CD4-positive, alpha-beta T cell treated with Interleukin-1 beta for 1 hour (primary cell): ENCODE measurements at places on chromosomes 16 and 17.

GRCh38 chr17:32855620-32856019 is 21.3 kb downstream of the MYO1D start:
- no peak for DNase-seq

DNA sequence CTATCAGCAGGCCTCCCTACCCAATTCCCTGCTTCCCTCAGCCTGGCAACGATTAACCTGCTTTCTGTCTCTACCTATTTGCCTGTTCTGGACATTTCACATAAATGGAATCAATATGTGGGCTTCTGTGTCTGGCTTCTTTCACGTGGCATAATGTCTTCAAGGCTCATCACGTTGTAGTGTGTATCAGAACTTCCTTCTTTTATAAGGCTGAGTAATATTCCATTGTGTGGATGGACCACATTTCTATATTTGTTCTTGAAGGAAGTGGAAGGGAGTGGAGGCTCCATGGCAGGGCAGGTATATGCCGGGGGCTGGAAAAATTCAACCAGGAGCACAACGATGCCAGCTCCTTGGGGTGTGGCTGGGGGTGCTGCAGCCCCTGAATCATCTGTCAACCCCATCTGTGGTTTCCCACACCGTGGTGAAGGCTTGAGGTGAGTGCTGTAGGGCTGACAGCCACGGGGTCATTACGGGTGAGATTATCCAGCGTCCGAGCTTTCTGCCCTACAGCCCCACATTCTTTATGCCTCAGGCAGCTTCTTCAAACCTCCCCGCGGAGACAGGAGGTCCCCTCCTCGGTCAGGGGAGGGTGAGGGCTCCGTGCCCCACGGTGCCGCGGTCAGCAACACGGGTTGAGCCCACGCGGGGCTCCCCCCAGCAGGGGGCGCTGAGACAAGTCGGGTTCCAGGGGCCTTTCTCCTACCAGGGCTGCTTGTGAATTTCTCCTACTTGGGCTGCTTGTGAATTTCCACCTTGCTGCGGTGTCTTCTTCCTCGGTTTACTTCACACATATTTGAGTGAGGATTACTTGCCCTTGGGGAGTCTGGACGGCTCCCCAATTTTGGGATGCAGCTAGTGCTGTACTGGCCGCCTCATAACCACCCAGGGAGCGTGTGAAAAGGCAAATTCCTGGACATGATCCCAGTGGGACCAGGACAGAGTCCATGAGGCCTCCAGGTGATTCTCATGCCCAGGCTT is 18.3 kb upstream of the WFIKKN2 start:
- DNase-seq: peak; percentile 57

GRCh38 chr16:81556715-81557284 is 112.2 kb downstream of the CMIP start:
- DNase-seq: no peak

DNA sequence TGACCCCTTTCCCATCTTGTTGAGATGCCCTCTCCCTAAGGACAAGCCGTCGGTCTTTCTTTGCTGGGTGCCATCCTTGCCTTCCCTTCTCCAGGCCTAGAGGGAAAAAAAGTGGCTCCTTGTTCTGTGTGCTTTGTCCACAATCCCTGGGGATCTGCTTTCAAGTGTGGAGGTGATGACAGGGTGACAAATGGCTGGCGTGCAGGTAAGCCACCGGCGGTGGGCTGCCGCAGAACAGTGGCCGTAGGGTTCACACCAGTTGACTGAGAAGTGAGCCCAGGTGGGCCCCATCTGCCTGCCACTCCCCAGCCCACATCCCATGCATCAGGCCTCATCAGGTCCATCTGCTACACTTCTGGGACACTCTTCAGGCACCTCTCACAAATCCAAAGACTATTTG is 11.4 kb upstream of the CALB2 start:
- DNase-seq: no peak

DNA sequence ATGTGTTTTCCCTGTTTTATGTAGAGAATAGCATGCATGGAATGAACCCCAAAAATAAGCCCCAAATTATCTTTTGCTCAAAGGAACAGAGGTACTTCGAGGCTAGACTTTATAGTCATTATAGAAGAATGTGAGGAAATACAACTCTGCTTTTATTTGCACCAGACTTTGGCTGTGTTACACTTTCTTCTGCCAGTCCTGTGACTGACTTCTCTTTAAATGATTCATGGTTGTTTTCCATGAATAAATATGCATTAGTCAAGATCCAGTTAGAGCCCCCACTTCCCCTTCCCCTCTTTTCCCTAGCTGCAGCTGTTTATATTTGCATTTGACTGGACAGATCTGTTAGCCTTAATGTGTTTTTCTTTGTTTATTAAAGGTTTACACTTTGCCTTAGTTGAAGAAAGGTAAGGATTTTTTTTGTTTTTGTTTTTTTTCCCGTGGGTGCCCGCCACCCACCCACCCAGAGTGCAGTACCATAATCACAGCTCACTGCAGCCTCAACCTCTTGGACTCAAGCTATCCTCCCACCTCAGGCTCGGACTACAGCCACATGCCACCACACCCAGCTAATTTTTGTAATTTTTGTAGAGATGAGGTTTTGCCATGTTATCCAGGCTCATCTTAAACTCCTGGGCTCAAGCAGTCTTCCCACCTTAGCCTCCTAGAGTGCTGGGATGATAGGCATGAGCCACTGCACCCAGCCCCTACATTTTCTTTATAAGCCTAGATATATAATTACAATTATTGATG is 152.6 kb downstream of the CYB561 start:
- no peak for DNase-seq

DNA sequence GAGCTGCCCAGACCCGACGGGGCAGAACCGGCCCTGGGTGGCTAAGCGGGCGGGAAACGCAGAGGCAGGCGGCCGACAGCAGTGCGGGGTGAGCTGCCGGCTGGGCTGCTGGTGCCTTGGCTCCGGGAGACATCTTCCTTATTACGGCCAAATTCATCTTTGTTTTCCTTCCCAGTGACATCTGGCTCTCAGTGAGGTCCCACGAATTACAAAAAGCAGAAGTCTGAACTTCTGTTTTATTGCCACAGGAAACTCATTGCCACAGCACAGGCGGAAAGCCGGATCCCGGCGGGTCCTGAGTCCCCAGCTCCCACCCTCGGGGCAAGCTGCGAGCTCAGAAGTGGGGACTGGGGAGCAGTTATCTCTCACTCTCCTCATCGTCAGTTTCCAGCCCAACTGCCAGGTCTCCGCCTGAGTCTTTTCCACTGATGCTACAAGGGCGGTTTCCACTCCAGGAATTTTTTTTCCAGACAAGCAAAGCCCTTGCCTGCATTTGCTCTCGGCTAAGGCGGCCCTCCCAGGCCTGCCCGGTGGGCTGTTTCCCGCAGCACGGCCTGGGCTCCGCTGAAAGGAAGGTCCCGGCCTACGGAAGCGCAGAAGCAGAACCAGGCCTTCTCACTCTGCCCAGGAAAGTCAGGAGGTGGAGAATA is 40.3 kb downstream of the CBFA2T3 start:
- no peak for DNase-seq

DNA sequence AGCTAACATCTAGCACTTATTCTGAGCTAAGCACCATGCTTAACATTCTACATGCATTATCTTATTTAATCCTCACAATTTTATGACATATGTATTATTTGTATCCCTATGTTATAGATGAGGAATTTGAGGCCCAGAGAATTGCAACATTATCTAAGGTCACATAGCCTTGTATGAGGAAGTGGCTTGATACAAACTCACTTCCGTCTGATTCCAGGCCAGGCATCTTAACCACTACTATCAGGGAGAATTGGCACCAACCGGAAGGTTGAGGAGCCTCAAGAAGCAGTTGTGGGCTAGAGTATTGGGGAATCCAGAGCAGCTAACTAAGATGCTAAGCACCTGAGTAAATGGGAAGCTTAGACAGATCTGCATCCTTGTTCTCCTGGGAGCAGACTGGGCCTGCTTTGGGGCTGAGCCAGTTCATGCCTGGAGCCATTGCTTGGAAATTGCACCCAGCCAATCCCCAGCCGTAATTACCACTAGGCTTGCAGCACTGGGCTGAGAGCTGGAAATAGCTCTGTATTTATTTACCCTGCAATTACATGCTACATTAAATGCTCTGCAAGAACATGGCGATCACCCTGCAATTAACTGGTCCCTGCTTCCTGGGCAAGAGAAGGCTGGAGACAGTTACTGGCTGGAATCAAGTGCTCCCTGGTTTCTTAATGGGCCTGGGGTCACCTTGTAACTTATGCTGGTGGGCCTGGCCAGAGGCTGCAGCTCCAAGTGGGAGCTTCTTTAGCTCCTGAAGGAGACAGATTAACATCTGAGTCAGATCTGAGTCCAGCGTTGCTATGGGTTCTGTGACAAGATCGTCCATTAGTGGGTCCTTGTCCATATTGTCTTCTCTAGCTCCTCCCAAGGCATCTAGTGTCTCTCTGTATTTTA is 273.1 kb upstream of the CCL2 start:
- no peak for DNase-seq

DNA sequence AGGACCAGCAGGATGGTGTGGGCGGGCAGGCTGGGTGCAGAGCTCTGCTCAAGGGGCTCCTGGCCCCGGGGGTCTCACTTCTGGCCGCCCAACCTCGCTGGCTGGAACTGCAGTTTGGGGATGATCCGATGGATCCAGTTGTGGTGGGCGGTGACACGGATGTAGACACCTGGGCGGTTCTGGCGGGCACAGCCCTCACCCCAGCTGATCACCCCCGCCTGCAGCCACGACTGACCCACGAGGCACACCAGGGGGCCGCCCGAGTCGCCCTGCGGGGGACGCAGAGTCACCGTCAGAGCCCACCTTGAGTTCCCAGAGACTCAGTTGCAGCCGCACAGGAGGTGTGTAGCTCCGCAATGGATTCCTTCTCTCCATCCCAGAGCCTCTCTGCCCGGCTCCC is 7.5 kb downstream of the PRSS27 start:
- no peak for DNase-seq

GRCh38 chr17:2054512-2055291 is at the start of gene HIC1:
TSS of gene HIC1 (plus strand) at chr17:2055103. CDS start at chr17:2056691, 1,588 bp downstream.
- DNase-seq: peak; percentile 81

DNA sequence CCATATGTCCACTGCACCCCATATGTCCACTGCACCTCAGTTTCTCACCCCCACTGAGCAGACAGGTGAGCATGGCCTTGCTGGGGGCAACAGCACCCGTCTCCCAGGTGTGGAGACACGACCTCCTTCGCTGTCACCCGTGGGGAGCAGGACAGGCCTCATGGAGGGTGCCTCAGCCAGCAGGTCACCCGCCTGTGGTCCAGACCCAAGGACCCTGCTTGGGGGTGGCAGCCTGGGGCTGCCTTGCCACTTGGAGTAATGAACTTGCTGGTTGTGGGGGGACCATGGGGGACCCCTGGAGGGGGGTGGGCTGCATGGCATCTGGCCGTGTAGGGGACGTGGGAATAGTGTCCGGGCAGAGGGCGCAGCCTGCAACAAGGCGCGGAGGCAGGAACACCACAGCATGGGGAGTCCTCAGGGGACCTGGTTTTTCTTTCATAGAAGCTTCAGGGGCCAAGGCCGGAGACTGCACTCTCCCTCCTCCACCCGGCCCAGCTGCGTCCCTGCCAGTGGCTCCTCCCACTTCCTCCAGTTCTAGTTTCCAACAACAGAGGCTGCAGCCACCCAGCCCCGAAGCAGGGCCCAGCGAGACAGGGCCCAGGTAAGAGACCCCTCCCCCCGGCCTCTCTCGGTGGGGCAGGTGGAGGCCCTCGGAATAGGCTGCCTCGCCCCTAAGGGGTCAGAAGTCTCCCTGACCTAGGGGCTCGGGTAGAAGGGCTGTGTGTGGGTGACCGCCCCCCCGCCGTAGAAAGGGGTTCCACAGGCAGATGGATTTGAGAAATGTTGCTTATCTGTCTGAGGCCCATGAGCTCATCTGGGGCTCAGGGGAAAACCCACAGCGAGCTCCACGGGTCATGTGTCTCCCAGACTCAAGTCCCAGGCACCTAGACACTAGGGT is at the start of gene NHLRC4:
TSS of gene NHLRC4 (plus strand) at position 531 of the 898 bp plus-strand sequence. CDS start 1,043 bp downstream, outside the sequence.
- DNase-seq: peak; percentile 52

DNA sequence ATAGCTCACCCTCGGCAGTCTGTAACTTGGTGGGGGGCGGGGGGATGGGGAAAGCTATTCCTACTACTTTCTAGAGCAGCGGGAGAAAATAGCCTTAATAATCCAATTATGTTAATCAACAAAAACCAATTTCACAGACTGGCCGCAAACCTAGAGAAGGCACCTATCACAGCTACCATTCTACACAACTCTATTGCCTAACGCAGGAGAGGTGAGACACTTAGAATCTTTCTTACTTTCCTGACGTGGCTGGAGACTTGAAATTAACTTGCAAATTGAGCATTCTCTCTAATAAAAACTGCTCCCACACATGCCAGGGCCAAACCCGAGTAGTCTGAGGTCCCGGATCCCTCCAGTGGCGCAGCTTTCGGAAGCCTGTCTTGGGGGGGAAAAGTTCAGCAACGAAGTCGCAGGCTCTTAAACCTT is 794 bp downstream of the SMG6 start:
- no peak for DNase-seq

DNA sequence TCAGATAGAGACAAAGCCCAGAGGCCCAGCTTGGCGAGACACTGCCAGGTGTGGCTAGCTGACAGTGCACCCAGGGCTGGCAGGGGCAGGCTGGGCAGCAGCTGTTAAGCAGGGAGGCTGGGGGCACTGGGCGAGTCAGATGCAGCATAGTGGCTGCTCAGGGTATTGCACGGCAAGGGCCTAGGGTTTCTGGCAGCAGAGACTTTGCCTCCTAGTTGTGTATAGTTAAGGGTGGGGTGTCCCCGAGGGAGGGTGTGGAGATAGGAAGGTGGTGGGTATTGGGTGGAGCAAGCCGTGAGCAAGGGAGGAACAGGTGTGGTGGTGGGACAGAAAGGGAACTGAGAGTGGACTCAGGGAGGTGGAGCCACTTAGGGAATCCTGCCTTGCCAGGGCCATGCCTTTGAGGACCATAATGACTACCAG is 66.0 kb downstream of the SMPD3 start:
- no peak for DNase-seq

DNA sequence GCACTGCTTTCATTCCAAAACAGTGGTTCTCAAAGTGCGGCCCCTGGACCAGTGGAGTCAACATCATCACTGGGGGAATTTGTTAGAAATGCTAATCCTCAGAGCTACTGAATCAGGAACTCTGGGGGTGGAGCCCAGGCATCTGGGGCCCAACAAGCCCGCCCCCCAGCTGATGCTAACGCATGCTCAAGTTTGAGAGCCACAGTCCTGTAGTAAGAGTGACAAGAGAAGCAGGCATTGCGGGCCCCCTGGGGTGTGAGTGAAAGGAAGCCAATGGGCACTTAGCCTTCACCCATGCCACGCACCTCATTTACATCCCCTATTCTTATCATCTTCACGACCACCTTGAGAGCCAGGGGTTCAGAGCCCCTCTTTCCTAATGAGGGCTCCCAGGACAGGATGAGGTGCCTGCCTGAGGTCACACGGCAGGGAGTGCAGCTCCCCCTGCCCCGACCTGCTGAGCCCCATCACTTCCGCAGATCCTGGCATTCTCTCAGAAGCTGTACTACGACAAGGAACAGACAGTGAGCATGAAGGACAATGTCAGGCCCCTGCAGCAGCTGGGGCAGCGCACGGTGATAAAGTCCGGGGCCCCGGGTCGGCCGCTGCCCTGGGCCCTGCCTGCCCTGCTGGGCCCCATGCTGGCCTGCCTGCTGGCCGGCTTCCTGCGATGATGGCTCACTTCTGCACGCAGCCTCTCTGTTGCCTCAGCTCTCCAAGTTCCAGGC is 9.1 kb downstream of the CA4 start:
- no peak for DNase-seq

GRCh38 chr16:73172241-73172972 is 124.5 kb upstream of the ZFHX3 start:
- DNase-seq: no peak

- no peak for DNase-seq
These were observed 62.0 kb downstream of the GAS7 start for GRCh38 chr17:10136258-10136981.

GRCh38 chr17:81966343-81967243 is 5.6 kb upstream of the NOTUM start:
- no peak for DNase-seq

- DNase-seq: no peak
These were observed 2.0 kb upstream of the BRICD5 start for GRCh38 chr16:2212362-2213324.
